Activated CD4-positive, alpha-beta T cell treated with anti-CD3 and anti-CD28 coated beads for 36 hours (primary cell): ENCODE measurements at places on chromosomes 6 and 20. TPM values are rescaled to one million over a fixed set of nuclear protein-coding genes. Genes with fewer than 3 reads are reported as not detected.
A peak's percentile ranks its signal among the peaks of the same experiment; 100 is the strongest.

Gene PACSIN1
- 0.07 TPM for total RNA-seq

Gene RBM24
- total RNA-seq, result not detected

Gene ZNF831
- total RNA-seq, result 8.6 TPM

Gene MLN
- total RNA-seq, result not detected

Gene OR2J3
- total RNA-seq, result not detected

Gene TRIM31
- total RNA-seq, result not detected

Gene LGSN
- not detected for total RNA-seq

Gene ARMH2
- not detected for total RNA-seq

Gene MAS1
- total RNA-seq, result not detected

Gene CST5
- total RNA-seq, result not detected

Gene PLCG1
- 230 TPM for total RNA-seq

Gene ADIG
- not detected for total RNA-seq

Gene BTNL2
- not detected for total RNA-seq

Gene TFAP2A
- total RNA-seq, result 0.26 TPM

GRCh38 chr6:84762220-84763002 lies 2.0 kb downstream of the TBX18 start:
- DNase-seq, result no peak

DNA sequence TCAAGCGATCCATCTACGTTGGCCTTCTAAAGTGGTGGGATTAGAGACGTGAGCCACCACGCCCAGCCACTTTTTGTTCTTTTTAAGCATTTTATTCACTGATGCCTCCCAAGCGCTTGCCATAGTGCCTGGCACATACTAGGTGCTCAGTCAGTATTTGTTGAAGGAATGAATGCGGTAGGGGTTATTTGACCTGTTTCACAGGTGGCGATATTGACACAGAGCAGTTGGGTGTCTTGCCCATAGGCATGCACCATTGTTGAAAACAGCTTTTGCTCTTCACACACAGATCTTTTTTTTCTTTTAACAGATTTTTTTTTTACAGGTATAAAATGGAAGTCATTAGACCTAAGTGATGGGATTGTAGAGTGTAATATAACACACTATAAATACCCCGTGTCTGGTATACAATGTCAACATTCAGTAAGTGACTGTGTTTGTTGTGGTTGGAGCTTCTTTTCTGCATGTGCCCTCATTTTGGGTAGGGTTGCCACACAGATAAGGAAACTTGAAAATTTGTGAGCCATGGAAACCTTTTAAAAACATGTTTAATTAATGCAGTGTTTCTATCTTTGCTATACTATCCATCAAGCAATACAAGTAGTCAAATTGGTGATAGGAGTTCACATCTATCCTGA lies 24.8 kb downstream of the RREB1 start:
- DNase-seq, result no peak

DNA sequence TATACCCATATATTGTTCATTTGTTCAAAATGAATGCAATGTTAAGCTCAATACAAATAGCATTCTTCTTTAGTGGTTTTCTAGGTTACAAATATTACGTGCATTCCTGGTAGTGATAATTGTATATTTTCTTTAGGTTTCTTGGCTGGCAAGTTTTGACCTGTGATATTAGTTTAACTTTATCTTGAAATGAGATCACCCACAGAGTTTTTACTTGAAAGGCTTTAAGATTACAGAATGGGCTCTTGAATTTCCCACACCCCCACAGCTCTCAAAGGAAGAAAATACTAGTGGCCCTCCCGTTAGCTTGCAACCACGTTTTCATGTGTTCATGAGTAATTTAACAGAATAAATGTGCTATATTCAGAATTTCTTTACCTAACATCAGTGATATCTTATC lies 1315.5 kb upstream of the GJE1 start:
- no peak for DNase-seq

DNA sequence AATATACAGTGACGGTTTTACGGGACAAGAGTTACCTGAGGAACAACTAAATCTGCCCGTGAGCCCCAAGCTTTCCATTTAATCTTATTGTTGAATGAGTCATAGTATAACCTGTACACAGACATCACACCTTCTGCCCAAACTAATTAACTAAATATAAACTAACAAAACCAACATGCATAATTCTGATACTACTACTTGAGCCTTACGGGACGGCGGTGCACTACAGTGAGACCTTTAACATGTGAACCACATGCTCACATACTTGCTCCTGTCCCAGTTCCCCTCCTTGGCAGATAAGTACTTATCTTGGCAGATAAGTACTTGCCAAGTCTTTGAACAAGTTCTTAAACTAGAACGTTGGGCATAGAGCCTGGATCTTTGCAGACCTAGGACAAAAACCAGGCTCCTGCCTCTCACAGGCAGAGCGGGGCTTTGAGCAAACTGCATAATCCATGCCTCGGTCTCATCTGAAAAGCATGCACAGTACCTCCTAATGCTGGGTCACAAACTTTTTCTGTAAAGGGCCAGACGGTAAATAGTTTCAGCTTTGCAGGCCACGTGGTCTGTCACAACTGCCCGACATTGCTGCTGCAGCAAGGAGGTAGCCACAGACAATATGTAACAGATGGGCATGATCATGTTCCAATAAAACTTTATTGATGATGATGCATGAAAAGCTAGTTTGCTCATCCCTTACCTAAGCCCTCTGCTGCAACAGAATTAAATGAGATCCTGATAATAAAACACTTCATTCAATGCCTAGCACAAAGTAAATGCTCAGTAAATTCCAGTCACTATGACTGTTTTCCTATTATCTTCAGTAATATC lies 23.0 kb downstream of the ZNF217 start:
- no peak for DNase-seq

DNA sequence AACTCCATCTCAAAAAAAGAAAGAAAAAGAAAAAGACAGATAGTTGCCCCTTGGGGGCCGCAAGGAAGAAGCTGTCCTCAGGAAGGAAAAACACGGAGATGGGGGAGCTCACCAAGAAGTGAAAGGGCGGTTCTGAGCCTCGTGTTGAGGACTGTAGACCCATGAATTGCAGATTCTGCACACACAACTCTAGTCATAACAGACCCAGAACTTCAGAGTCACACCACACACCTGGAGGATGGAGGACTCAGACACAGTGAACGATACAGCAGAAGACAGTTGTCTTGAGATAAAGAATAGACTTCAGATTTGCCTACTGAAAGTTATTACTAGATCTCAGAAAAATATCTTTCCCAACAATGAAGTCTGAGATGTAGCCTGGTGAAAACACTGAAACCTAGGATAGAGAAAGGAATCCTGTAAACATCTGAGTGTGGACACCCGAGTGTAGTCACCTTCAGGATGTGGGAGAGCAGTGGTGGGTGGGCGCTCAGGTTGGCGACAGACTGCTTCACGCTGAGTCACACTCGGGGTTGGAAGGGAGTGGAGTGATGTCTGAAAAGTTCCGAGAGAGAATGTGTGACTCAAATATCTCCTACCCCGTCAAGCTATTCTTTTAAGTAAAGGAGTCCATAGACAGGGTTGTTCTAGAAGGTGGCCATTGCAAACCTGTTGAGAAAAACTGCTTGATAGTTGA lies 88.1 kb downstream of the MAP3K4 start:
- peak; percentile 84 for DNase-seq

DNA sequence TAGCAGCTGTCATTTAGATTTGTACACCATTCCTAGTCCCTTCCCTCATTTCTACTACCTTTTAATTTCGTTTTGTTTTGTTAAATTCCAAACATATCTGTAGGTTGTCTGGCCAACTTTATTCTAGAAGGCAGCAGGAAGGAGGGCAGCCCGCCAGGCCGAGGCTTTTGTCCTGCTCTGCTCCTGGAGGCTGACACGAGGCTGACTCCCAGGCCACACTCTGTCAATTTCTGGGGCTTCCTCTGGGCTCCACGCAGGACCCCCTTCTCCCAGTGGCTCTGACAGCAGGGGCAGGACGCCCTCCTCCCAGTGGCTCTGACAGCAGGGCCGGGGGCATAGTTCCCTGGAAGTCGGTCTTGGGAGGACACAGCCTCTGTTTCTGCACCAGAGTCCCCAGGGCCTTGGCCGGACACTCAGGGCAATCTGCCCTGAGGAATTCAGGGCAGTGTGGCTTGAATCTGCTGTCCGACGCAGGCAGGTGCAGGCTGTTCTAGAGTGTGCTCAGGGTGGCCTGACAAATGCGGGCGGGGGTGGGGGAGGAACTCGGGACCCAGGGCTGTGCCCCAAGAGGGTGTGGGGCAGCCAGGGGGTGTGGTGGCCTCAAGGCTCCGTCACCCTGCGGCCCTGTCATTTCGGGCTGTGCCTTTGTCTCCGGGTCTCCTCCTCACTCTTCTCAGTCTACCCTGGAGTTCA lies 11.8 kb downstream of the SMOC2 start:
- no peak for DNase-seq

GRCh38 chr20:58179083-58179431 lies 49.4 kb downstream of the ANKRD60 start:
- DNase-seq, result no peak

DNA sequence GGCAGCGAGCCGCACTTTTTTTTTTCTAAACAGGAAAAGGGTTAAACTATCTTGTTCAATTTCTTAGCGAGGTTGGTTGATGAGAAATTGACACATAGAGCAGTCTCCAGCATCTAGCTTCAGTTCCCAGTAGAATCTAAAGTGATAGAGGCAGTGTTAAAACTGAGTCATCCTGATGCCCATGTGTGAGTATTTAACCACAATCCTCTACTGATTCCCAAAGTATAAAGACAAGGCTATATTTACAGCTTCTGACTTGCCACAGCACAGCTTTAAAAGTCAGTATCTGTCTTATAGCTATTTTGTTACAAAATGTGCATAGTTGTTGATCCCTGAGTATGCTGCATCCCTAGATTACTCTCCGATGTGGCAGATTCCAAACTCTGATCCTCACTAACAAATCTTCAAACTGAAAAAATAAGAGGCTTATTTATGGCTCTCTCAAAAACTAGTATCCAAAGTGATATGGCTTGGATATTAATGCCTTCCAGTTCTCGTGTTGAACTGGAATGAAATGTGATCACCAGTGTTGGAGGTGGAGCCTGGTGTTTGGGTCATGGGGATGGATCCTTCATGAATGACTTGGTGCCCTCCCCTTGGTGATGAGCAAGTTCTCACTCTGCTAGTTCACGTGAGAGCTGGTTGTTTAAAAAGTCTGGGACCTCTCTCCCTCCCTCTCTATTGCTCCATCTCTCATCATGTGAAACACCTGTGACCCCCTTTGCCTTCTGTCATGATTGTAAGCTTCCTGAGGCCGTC lies 13.1 kb upstream of the POPDC3 start:
- no peak for DNase-seq

DNA sequence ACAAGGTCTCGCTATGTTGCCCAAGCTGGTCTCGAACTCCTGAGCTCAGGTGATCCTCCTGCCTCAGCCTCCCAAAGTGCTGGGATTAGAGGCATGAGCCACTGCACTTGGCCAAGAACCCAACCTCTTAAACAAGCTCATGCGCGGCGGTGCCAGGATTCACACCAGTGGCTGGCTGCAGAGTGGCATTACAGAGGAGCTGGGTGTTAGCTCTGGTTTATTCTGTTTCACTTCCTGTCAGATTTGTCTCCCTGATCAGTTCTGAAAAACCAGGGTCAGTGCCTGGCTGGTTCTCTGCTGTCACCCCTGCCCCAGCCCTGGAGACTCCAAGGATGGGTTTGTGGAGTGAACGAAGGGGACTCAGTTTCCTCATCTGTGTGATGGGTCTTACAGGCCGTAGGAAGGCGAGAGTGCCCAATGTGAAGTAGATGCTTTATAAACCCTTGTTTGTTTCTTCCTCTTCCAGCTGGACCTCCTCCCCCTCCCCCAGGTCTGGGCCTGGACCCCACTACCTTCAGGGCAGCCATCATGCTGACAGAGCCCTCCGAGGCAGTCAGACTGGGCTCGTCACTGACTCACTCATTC lies 63.4 kb downstream of the UBE2V1 start:
- DNase-seq, result no peak

DNA sequence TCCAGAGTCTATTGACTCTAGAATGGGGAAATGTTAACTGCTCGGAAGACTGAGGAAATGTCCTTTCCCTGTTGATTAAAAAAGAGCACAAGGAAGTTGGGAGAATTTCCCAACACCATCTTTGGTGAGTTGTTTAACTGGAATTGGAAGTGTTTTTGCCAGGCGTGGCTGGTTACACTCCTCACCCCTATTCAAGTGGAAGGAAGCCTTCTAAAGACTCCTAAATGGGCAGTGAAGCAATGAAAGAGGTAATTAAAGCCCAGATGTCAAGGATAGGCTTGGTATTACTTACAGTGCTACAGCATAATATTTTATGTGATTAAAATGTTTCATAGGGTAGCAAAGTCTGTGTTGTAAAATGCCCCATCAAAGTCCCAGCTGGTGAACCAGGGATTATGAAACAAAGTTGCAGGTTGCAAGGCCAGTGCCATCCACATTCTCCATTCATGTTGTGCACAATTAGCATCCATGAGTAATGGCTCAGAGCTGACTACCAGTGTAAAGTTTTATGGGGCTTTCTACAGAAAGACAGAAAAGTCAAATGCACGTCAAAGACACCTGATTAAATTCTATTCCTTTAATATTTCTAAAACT lies 52.6 kb downstream of the BTBD3 start:
- no peak for DNase-seq

GRCh38 chr6:34324738-34325444 lies 67.6 kb downstream of the NUDT3 start:
- DNase-seq, result no peak

DNA sequence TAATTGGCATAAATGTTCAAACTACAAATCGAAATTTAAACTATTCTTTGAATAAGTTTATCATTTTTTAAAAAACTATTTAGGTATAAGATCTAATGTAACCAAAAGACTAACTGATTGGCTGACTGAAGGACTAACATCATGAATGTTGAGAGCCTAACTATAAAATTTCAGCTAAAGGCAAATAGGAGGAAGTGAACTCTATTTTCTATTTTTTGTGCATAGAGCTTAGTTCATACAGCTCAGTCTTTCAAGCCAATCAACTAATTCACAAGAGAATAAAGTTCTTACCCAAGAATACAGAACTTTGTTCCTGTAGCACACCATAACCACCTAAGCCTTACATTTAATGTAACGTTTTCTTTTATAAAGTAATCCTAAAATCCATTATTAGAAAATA lies 46.3 kb upstream of the STXBP5 start:
- DNase-seq, result no peak

GRCh38 chr6:28474441-28475219 lies 31.3 kb upstream of the ZSCAN23 start:
- DNase-seq, result peak; percentile 39

GRCh38 chr20:63519668-63520503 lies 679 bp upstream of the PPDPF start:
- peak; percentile 74 for DNase-seq

DNA sequence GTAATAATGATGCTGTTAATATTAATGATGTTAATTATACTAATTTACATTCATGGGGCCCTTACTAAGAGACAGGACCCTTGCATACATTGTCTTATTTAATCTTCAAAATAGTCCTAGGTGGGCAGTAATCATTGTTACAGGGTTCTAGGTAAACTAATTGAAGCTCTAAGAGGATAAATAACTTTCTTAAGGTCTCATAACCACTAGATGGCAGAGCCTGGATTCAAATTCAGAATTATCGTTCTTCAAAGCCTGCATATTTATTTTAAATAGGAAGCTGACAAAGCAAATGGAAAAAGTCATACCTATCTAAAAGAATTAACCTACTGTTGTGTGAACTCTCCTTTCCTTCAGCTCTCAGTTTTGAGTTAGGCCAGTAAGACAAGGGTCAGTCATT lies 23.5 kb downstream of the PTCHD4 start:
- no peak for DNase-seq

- no peak for DNase-seq
These were observed 192.8 kb downstream of the LY86 start for GRCh38 chr6:6781172-6781872.

GRCh38 chr6:30670760-30671527 lies 1.9 kb downstream of the DHX16 start:
- DNase-seq, result no peak

- DNase-seq, result no peak
These were observed 1.8 kb downstream of the PROCR start for GRCh38 chr20:35173576-35174192.
